Ureter (tissue), 1 donor: ENCODE measurements at places on chromosomes 4 and X. TPM values are rescaled to one million over a fixed set of nuclear protein-coding genes. Genes with fewer than 3 reads are reported as not detected.

GRCh38 chr4:105965183-105965800 is 70.0 kb downstream of the NPNT start:
- no peak for DNase-seq

The DIAPH2 gene
- total RNA-seq = 32.5 TPM

GRCh38 chrX:26026179-26026578 is 112.0 kb upstream of the MAGEB18 start:
- no peak for DNase-seq

DNA sequence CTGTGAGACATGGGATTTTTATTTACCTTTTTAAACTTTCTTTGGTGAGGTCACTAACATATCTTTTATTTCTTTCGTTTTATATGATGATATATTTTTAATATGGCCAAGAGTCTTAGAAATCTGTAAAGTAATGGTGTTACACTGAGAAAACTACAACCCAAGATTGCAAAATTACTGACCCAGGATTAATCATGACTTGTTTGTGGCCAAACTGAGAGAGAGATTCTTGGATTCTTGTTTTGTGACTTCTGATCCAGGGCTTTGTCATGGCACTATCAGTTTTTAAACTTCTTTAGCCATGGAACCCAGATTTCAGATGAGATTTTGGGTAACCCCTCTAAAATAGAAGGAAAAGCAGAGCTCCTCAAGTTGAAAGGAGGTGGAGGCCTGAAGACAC is 42.0 kb downstream of the SGMS2 start:
- no peak for DNase-seq

DNA sequence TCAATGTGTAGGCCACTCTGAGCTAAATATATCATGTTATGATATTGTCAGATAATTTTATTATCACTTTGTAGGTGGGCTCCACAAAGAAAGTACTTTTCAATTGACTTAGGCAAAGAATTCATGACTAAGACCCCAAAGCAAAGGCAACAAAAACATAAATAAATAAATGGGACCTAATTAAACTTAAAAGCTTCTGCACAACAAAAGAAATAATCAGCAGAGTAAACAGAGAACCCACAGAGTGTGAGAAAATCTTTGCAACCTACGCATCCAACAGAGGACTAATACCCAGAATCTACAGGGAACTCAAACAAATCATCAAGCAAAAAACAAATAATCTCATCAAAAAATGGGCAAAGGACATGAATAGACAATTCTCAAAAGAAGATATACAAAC is 15.2 kb upstream of the PDLIM5 start:
- no peak for DNase-seq

The PGAM4 gene
- total RNA-seq = not detected

The C4orf54 gene
- not detected for total RNA-seq

GRCh38 chrX:8815460-8816065 is 14.4 kb upstream of the FAM9A start:
- no peak for DNase-seq

DNA sequence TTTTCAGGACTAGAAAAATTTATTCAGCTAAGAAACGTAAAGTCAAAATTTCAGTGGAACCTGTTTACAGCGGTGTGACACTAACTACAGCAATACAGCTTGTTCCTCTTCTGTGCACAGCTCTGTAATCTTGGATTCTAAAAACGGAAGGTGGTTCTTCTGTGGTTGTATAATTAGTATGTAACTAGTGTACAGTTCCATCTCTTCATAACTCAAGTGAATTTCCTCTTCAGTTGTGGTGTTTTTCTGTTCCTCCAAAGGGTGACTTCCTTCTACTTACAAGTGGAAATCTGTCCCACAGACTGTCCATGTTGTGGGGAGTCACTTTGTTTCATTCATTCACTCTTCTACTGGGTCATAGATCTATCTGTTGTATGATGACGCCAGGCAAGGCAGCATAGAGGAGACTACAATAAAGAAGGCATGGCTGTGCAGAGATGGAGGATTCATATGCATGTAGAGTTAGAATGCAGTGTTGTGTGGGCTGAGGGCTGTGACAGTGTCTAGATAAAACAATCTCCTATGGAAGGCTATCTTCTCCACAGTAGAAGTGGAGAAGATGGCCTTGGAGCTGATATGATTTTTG is 5.4 kb downstream of the DAPP1 start:
- no peak for DNase-seq

The PHKA1 gene
- 9.4 TPM for total RNA-seq

The CPZ gene
- 7.4 TPM for total RNA-seq

- DNase-seq = no peak
Measured at GRCh38 chr4:46956451-46956850, 36.9 kb downstream of the GABRA4 start.

DNA sequence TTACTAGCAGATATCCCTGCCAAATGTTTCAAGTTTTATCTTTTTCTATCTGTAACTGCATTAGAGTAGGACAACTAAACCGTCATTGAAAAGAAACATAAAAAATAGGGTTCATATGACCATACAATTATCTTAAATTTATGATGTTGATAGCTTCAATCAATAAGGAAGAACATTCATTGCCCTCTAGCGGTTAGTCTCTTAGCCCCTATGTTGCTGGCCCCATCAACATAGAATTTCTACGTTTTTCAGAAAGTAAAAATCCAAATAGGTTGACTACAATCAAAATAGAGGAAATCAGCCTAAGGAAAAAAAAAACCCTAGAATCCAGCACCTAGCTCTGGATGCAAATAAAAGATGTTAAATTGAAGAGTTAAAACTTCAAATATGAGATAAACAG is 225.1 kb upstream of the ITM2A start:
- no peak for DNase-seq

The INPP4B gene
- total RNA-seq = 84.9 TPM

DNA sequence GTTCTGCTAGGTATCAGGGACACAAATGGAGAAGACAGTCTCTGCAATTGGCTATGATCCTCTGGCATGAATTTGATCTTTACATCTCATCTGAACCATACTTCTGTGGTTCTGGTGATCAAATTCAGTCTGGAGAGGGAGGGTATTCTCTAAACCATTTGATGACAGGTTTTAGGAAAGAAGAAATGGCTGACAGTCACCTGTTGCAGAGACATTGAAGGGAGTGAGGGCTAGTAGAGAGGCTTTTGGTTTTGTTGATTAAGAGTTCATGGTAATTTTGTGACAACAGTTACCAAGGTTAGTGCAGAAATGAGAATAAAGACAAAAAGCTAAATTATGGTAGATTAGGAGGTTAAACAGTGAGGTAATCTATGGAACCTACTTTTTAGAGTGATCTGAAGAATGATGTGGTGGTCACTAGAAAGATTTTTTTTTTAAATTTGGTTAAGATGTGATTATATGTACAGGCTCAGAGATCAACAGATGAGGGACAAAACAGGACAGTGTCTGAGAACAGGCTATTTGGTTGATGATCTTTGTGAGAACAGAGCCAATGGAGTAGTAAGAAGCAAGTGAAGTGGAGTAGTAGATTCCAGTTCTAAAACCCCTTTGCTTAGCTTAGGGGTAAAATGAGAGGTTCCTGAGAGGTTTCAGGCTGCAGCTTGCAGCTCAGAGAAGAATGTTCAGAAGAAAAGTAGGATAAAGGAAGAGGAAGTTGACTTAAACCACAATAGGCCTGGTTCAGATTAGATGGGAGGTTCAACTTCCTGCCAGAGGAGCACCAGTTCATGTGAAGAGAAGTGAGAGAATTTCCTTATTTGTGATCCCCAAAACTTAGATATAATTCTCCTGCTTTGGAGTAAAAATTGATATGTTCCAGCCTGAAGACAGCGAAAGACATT is 34.7 kb downstream of the VSIG4 start:
- no peak for DNase-seq

GRCh38 chr4:6162885-6163284 is 37.5 kb downstream of the JAKMIP1 start:
- no peak for DNase-seq

GRCh38 chr4:70927502-70928137 is 25.5 kb downstream of the MOB1B start:
- no peak for DNase-seq

The COL4A5 gene
- 94.6 TPM for total RNA-seq

DNA sequence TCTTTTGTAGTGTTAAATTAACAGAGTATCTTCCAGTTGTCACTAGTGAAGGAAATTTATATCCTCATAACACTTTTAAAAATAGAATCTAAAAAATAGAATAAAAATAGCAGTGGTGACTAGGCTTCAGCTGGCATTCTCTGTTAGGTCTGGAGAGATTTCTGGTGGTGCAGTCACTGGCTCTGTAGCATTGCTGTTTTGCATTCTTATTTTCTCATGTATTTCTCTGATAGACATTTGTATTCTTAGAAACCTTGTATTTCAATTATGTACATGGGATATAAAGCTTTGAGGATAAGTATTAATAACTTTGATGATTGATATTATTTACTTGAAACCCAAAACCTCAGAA is 87.6 kb downstream of the TMEM131L start:
- no peak for DNase-seq

DNA sequence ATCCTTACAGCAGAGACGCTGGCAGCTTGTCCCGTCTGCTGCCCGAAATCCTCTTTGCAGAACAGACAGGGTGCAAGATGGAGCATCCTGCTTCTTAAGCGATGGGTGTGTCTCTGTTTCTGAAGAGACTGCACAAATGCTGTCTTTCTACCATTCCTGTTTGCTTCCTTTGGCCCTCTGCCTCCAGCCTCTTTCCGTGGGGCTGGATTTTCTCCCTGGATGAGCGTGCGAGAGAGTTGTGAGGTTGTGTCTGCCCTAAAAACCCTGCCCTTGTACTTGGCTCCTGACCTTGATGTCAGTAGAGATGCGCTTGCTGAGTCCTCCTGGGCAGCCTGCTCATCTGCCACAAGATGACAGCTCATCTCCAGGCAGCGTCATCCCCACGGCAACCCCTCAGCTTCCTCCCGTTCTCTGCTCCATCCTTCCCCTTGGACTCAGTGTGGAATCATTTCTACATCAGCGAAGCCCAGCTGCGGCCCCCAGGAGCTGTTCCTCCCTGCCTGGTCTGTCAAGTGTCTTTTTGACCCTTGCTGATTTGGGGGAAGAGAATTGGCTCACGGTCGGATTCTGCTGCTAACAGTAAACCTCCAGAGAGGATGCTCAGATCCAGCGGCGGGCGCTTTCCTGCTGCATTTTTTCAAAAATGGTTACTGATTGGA is 246.2 kb downstream of the ASMT start:
- no peak for DNase-seq

DNA sequence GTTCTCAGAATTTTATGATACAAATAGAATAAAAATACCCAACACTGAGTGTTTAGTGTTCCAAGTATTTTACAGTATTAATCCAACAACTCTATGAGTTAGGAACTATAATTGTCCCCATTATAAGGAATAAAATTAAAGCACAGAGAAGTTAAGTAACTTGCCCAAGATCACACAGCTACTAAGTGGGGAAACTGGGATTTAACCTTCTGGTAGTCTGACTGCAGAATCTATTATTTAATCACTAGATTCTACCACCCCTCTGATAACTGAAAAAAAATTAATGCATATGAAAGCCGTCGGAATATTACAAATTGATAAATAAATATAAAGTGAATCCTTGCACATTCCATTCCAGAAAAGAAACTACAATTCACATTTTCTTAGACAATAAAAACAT is 5.7 kb upstream of the NKX6-1 start:
- DNase-seq = no peak

- no peak for DNase-seq
Measured at GRCh38 chrX:11941571-11941970, 183.5 kb downstream of the MSL3 start.

The RHOXF2B gene
- not detected for total RNA-seq

The SSX4 gene
- total RNA-seq = not detected

The TRAM1L1 gene
- 4.6 TPM for total RNA-seq

DNA sequence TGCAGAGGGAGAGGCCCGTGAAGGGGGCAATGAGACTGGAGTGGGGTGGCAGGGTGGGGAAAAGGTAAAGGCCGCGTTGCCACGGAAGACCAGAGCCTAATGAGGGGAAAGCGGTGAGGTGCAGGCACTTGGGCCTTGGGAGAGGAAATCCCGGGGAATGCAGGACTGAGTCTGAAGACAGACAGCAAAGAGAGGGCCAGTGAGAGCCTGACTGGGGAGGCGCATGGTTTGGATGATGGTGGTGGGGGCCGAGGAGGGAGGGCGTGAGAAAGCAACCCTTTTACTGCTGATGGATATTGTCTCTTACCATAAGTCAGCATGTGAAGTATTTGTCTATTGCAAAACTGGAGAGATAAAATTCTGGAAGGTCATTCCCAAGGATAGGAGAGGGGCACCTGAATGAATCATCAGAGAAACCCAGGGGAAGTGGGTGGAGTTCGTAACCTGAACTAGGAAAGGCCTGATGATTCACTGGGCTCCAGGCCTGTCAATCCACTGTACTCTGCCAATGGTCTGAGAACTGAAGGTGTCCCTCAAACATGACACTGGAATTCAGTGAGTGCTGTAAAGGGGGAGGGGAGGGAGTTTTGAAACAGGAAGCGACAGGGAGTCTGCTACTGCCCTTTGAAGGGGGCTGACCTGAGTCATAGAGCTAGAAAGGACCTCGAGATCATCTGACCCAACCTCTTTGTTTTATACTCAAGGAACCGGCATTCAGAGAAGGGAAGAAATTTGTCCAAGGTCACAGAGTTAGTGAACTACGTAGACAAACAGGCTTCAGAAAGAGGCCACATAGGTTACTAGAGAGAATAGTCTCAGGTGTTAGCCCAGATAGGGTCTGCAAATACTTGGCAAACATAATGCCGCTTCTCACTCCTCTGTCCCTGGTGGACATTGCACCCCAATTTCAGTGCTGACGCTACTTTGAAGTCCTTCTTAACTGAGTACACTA is 52.2 kb downstream of the NALF2 start:
- DNase-seq = no peak

- no peak for DNase-seq
Measured at GRCh38 chrX:37509349-37509748, 62.1 kb upstream of the LANCL3 start.

The BGN gene
- total RNA-seq = 77.5 TPM

- peak; percentile 44 for DNase-seq
Measured at GRCh38 chr4:786074-786741, 39.7 kb downstream of the CPLX1 start.

DNA sequence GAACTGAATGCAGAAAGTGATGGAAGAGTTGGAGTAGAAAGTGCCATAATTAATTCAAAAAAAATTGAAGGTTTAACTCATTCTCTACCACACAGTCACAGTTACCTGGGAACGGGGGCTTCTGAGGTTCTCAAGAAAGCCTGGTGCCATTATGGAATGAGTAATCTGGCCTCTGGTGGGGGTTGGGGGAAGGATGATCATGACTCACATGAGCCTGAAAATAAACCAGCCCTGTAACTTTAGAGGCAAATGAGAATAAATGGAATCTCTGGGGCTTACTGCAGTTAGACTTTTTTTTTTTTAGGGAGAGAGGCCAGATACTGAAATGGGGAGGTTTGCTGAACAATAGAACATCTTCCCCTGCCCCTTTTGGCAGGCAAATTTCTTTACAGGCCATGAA is 55.3 kb downstream of the SOD3 start:
- no peak for DNase-seq

- no peak for DNase-seq
Measured at GRCh38 chrX:153530411-153531129, 13.1 kb downstream of the ATP2B3 start.

The LRIT3 gene
- 0.65 TPM for total RNA-seq

GRCh38 chrX:131399678-131400428 is 110.7 kb upstream of the IGSF1 start:
- no peak for DNase-seq
